HT1080 (cell line): ENCODE measurements at places on chromosomes 6 and 20.

DNA sequence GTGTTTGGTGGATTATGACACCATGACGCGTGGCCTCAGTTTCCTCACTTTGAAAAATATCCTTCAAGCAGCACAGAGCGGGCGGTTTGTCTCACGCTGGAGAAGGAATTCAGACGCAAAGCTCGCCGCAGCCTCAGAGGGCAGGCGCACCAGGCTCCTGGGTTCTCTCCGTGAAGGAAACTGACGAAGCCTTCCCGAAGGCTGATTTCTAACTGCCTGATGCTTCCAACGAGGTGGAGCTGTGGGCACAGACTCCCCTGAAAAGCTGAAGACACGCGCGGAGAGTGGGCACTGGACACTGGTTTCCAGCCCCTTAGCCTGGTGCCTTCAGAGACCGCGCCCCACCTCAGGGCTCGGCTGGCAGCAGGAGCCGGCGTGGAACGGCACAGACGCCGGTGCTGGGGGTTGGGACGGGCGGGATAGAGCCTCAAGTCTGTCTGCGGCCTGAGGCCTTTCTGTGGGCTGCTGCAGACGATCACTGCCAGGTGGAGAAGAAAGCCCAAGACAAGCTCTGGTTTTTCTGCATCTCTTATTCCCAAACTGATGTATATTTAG, 56.1 kb downstream of the DACT2 start:
- no peak for DNase-seq

DNA sequence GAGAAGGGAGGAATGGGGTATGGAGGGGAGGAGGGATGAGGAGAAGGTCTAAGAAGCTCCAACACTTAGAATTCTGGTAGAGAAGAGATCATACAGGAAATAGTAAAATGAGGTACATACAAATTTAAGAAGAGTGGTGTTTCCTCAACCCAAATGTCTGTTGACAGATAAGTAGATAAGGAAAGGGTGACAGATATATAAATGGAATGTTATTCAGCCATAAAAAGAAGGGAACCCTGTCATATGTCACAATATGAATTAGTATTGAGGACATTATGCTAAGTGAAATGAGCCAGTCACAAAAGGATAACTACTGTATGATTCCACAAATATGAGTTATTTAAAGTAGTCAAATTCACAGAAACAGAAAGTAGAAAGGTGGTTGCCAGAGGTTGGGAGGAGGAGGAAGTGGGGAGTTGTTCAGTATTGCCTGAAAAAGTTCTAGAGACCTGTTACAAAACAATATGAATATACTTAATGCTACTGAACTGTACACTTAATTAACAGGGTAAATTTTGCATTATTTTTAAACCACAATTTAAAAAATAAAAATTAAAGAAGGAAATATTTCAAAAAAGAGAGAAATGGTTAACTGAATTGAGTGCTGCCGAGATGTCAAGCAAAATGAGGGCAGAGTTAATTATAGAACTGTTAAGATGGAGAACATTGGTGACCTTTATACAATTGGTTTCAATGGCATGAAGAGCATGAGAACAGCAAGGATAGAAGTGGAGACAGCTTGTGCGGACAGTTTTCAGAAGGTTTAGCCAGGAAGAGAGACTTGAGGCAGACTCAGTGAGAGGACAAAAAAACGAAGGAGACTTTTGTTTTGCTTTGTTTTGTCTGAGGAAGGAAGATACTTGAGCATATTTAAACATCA, 47.6 kb upstream of the ADGRF4 start:
- no peak for DNase-seq

DNA sequence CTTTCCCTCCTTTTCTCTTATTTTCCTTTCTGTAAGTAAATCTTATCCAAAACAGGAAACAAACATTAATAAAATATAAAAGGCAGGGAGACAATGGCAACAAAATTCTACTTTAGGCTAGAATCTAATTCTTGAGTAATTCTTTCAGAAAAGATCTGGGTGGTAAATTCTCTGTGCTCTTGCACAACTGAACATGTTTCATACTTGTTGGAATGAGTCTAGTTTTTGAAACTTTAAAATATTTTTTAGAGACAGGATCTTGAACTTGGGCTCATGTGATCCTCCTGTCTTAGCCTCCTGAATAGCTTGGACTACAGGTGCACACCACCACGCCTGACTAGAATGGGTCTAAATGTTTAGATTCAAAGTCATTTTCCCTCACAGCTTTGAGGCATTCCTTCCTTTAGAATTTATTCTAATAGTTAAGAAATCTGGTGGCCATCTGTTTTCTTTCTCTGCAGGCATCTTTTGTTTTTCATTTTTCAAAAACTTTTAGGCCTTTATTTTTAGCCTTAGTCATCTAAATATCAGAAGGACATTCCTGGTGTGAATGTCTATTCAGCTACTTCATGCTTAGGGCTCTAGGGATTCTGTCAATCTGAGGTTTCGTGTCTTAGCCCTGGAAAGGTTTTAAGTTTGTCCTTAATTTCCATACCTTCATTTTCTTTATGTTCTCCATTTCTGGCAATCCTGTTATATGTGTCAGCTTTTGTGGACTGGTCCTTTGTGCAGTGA, 76.5 kb downstream of the CDKAL1 start:
- no peak for DNase-seq

DNA sequence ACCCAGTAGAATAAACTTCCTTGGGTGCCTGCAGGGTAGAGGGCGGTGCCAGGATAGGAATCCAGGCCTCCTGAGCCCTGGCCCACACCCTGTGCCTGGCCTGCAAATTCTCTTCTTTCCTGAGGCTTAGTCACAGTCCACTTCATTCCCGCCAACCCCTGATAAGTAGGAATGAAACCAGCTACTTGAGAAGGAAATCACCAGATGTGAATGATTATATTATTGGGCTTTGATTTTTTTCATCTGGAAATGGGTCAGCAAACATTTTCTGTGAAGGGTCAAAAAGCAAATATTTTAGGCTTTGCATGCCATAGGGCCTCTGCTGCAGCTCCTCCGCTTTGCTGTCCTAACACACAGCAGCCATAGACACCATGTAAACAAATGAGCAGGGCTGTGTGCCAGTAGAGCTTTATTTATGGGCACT, 50.2 kb downstream of the STK35 start:
- peak; percentile 51 for DNase-seq

- DNase-seq, result peak; percentile 47
Observed at GRCh38 chr20:54980103-54980960, 504.9 kb downstream of the DOK5 start.

DNA sequence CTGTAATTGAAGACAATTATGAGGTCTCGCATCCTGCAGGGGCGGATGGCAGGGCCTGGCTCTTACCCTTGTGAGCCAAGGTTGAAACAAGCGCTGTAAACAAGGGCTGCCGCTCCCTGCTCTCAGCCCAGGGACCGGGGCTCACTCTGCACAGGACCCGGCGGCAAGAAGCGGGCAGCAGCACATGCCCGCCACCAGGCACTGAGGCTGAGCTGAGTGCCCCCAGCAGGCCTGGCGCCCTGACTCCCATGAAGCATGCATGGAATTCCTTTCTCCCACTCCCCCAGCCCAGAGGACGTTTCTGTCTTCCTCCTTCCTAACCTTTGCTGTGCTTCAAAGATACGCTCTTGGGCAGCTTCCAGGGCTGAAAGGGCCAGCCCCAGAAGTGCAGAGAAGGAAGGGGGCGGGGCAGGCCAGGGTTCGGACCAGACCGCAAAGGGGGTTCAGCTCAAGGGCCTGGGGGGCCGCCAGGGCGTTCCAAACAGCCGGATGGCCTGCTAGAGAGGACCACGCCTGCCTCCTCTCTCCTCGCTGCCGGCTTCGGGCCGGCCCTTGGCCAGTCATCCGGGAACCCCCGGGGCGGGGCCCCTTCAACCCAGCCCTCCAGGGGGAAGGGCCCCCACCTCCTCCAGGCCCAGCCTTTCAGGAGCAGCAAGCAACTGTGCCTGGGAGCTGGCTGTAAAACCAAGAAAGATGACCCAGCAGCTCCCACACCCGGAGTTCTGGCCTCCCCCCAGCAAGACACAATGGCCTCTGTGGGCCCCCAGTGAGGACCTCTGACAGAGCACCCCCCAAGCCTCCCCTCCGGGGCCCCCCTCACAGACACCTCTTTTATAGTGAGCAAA, 109.9 kb downstream of the NOL4L start:
- DNase-seq, result peak; percentile 97

DNA sequence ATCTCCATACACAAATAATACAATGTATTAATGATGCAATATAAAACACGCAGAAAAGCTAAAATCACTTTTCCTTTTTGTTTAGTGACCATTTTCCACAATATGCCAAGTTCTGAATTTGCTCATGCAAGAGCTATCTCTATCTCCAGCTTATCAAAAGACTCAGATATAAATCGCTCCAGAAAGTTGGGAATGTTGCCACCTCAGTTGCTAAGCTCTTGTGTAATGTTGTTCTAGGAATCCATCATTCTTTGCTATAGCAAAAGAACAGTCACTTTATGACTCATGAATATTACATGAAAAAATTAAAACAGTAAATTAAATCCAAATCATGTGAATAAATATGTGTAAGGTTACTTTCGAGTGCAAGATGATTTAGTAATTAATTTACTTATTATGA, 8.7 kb downstream of the PLAGL1 start:
- no peak for DNase-seq

- no peak for DNase-seq
Observed at GRCh38 chr20:2805689-2806350, 5.4 kb upstream of the CPXM1 start.

GRCh38 chr6:81981812-81982211, 229.3 kb upstream of the TENT5A start:
- peak; percentile 77 for DNase-seq

- DNase-seq, result peak; percentile 5
Observed at GRCh38 chr6:100880149-100880852, 828 bp downstream of the ASCC3 start.

DNA sequence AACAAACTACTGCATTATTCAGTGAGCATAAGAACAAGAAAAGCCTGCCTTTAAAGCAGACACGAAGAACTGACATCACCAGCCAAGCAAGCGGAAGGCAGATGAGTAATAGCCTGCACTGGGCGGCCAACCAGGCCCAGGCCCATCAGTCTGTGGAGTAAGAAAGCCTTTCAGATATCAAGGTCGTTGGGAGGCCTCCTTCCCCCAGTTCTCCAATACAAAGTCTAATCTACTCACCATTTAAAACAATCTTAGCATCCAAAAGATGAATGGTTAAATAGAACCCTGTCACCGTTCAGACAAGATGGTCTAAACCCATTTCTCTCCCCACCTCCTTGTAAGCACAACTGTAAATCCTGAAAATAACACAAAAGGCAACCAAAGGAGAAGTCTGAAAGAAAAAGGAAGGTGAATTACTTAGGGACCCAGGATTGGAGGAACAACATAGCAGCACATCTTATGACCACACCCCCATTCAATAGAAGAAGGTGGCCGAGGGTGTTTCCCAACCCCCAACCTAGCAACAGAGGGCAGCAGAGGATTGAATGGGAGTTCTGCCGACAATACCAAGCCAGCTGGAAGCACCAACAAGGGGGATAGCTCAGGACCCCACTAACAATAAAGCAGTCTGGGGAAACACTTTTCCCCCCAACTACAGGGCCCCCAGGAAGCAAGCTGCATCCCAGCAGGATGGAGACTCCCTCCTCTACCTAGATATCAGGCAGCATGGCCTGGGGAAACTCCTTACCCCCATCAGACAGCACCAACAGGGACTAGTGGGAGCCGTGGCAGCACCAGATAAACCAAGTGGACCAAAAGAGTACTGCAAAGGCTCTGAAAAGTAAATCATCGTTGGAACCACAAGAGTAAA, 67.9 kb downstream of the ZHX3 start:
- DNase-seq, result peak; percentile 90

- no peak for DNase-seq
Observed at GRCh38 chr20:5947276-5947675, 3.1 kb downstream of the TRMT6 start.

- no peak for DNase-seq
Observed at GRCh38 chr6:24910331-24910960, 25.3 kb downstream of the RIPOR2 start.

GRCh38 chr6:56947924-56948323, 7.0 kb upstream of the BEND6 start:
- no peak for DNase-seq

DNA sequence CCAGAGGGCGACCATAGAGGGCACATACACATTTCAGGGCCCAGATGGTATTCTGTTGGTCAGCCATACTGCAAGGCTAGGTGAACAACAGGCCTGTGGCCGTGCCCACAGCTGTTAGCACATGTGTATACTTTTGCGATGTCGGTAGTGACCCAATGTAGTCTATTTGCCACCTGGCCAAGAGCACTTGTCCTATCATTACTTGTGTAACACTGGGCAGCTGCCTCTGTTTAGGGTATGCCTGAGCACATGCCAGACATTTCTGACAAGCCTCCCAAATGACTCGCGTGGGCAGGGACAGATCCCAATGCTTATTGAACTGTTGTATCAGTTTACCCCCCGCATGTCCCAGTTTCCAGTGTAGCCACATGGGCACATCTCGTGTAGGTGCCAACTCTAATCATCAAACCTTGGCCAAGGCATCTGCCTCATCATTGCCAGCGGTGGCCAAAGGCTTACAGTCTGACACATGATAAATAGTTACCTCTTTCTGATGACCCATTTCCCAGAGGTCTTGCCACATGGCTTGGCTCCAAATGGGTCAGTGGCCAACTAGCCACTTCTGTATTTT, 74.4 kb upstream of the FBXL4 start:
- DNase-seq, result no peak

GRCh38 chr20:5827098-5827853, 77.1 kb downstream of the SHLD1 start:
- no peak for DNase-seq

GRCh38 chr6:27096834-27097511, 150.5 kb upstream of the PRSS16 start:
- peak; percentile 88 for DNase-seq

DNA sequence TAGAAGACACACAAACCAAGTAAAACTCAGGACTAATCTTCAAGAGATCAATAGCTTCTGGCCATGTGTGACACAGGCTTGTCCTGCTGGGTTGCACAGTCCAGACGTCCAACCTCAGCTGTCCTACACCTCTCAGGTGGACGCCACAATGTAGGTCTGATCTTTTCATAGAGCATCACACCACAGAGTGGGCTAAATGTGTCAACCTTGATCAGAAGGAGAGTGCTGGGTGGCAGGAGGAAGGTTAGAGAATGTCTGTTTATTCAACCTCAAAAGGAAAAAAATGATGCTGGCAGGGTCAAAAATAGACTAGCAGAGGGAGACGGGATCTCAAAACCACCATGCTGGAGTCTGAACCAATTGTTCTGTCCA, 41.7 kb downstream of the GFOD1 start:
- DNase-seq, result no peak

- no peak for DNase-seq
Observed at GRCh38 chr20:17836303-17836861, 132.2 kb downstream of the SNX5 start.

DNA sequence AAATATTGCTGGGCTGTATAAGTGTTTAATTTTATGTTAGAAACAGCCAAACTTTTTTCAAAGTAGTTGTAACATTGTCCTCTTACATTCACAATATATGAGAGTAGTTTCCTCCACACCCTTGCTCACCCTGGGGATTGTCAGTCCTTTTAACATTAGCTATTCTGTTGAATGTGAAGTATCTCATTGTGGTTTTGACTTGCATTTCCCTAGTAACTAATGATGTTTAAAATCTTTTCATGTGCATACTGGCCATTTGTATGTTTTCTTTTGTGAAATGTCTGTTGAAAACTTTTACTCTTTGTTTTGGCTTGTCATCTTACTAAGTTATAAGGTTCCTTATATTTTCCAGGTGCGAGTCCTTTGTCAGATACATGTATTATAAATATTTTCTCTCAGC, 32.9 kb downstream of the TRIM38 start:
- no peak for DNase-seq
